ENCODE measurements at places on chromosomes 16 and 17.

DNA sequence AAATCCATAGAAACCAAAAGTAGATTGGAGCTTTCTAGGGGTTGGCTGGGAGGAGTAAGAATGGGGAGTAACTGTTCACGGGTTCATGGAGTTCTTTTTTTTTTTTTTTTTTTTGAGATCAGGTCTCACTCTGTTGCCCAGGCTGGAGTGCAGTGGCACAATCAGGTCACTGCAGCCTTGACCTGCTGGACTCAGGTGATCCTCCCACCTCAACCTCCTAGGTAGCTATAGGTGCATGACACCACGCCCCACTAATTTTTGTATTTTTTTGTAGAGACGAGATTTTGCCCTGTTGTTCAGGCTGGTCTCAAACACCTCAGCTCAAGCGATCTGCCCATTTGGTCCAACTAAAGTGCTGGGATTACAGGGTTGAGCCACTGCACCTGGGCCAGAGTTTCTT is 1.5 kb downstream of the NMRAL1 start:
- no peak for DNase-seq

DNA sequence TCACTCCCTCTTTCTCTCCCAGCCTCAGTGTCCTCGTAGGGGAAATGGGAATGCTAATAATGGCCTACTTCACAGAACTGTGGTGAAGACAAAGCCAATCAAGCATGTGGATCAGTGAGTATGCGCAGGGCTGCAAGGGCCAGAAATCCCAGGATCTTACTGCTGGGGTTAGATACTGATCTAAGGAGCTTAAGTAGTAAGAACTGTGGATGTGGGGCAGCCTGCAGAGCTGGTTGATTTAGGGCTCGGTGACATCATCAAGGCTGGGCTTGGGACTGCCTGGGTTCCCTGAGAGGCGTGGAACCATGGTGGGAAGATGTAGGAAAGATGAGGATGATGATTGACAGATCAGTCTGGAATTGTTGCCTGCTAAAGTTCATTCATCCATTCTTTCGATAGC is 25.6 kb downstream of the GOSR2 start:
- DNase-seq: no peak

GRCh38 chr17:8939496-8940334 is 25.8 kb downstream of the PIK3R5 start:
- DNase-seq: no peak

GRCh38 chr16:2492292-2492691 is 17.4 kb downstream of the TBC1D24 start:
- no peak for DNase-seq

DNA sequence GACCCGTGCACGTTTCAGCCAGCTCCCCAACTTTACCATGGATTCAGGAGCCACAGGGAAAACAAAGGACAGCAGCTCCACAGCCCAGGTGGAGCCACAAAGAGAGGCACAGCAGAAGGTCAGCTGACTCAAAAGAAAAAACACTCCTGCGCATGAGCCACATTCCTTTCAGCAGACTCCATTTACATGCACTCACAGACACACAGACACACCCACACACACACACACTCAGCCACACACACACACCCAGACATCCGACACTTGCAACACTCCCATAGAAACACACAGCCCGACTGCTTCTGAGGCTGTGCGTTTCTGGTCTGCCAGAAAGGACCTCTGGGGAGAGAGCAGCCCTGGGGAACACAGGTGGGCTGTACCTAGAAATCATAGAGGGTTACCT is 2335.5 kb downstream of the TP53TG3F start:
- DNase-seq: no peak

GRCh38 chr17:63265526-63265925 is 180.6 kb downstream of the CYB561 start:
- no peak for DNase-seq

- DNase-seq: peak; percentile 43
Observed at GRCh38 chr17:47203984-47204721, 5.0 kb upstream of the MYL4 start.

DNA sequence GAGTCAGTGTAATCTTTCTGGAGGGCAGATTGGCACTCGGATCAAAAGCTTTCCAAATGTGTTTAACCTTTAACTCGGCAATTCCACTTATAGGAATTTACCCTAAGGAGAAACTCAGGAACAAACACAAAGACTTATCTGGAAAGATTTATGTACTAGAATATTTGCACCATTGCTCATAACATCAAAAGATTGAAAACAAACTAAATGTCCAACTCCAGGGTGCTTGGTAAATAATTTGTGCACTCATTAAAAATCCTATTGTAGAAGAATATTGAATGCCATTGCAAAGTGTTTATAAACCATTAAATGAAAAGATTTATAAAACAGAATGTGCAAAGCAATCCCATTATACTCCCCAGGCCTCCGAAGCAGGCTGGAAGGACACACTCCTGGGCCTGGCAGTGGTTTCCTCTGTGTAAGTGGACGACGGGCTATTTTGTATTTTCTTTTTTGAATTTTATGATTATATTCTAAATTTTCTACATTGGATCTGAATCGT is 18.7 kb upstream of the RBFOX3 start:
- DNase-seq: no peak

DNA sequence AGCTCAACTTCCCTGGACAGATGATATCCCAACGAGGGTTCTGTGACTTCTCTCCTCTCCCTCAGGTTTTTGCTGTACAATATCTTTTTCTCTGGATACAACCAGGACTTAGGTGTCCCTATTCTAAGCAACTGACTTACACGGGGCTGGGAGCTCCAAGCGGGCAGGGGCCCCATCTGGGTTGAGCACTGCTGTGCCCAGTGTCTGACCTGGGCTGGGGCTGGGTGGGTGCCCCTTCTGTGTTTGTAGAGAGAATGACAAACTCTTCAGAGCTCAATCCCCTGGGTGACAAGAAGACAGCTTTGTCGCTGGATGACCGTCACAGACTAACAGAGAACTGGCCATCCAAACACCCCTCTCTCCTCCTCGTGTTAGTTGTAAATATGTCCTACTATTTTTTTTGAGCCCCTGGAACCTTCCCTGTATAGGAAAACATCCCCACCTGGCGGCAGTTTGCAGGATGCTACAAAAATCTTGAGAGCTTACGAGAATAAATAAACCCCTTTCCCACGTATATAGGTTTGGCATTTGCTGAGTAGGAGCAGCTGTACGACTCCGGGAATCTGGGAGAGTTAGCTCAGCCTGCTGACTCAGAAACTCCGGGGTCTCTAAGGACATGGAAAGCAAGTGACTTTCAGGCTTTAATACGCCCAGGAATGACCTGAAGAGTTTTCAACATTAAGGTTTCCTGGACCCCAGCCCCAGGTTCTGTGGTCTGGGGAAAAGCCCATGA is 23.7 kb upstream of the RCVRN start:
- no peak for DNase-seq

Data from activated gamma-delta T cell treated with Interleukin-2 at 50 U/mL for 16 hours (primary cell).